ENCODE measurements at places on chromosomes 4 and X. TPM values are rescaled to one million over a fixed set of nuclear protein-coding genes. Genes with fewer than 3 reads are reported as not detected.

GRIA3 gene
- total RNA-seq = 2.4 TPM

CPZ gene
- 36.4 TPM for total RNA-seq

FIP1L1 gene
- 71.2 TPM for total RNA-seq

PLAC1 gene
- 0.68 TPM for total RNA-seq

RNF113A gene
- 11.4 TPM for total RNA-seq

SYTL5 gene
- total RNA-seq = 0.15 TPM

CDX4 gene
- total RNA-seq = 5.2 TPM

CDKL2 gene
- total RNA-seq = 1.8 TPM

DNA sequence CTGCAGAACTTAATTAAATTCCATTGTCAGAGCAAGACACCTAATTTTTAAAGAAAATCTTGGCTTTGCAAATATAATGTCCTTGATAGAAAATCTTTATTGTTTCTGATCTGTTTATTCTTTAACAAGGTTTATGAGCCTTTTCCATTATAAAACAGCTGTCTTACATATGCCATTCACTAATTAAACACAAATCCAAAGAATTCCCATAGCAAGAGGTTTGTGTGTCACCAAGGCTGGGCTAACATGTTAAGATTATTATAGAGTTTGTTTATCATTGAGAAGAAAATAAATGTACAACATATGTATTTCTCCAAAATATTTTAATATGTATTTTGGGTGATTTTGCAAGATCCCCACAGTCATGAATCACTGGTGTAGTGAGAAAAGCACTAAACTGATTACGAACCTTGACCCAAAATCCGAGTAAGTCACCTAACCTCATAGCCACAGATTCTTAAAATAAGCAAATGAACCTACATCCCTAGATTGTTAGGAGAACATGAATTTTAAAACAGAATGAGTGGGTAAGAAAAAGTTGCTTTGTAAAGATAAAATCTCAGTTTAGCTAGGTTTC, 694.8 kb upstream of the INTU start:
- no peaks in the 10 kb centered on the region for H3K4me1 ChIP-seq
- no peaks in the 10 kb centered on the region for H3K36me3 ChIP-seq
- H3K27ac ChIP-seq = no peak overlapping the region
- DNase-seq = no peak

- H3K4me1 ChIP-seq = 0 out of 2 replicates have a peak, but pooled peaks cover 2% of the 10 kb centered on the region
- H3K4me3 ChIP-seq = no peak overlapping the region
- no peaks in the 10 kb centered on the region for H3K36me3 ChIP-seq
These were observed 17.1 kb upstream of the HERC3 start for GRCh38 chr4:88575186-88575585.

- H3K4me3 ChIP-seq = no peak overlapping the region
- no peaks in the 10 kb centered on the region for H3K36me3 ChIP-seq
- no peak overlapping the region for H3K27ac ChIP-seq
- no peaks in the 10 kb centered on the region for H3K27me3 ChIP-seq
These were observed 597.5 kb downstream of the RPA4 start for GRCh38 chrX:97481228-97481627.

- no peaks in the 10 kb centered on the region for H3K27me3 ChIP-seq
- peaks cover 37% of the 10 kb centered on the region for H3K36me3 ChIP-seq
- DNase-seq = no peak
- no peaks in the 10 kb centered on the region for H3K4me1 ChIP-seq
- no peak overlapping the region for H3K4me3 ChIP-seq
These were observed 39.6 kb downstream of the SEC31A start for GRCh38 chr4:82851318-82851717.

DNA sequence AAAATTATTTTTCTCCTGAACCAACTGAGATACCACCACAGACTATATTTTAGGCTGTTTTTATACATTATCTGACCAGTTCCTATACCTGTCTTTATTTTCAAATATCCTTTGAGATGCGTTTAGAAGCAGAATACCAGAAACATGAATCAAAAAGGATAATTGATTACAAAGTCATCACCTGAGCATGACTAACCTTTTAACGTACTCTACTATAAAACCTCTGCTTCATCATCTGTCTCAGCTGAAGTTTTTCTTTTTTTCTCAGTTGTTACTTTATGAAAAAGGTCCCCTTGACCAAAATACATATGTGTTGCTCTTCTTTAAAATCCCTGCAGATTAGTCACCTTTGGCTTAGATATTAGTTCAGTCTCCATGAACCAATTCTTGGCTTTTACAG, 109.8 kb downstream of the AMMECR1 start:
- no peak overlapping the region for H3K27ac ChIP-seq
- no peak overlapping the region for H3K4me3 ChIP-seq
- no peaks in the 10 kb centered on the region for H3K4me1 ChIP-seq
- no peaks in the 10 kb centered on the region for H3K36me3 ChIP-seq
- DNase-seq = no peak
- no peaks in the 10 kb centered on the region for H3K27me3 ChIP-seq

DNA sequence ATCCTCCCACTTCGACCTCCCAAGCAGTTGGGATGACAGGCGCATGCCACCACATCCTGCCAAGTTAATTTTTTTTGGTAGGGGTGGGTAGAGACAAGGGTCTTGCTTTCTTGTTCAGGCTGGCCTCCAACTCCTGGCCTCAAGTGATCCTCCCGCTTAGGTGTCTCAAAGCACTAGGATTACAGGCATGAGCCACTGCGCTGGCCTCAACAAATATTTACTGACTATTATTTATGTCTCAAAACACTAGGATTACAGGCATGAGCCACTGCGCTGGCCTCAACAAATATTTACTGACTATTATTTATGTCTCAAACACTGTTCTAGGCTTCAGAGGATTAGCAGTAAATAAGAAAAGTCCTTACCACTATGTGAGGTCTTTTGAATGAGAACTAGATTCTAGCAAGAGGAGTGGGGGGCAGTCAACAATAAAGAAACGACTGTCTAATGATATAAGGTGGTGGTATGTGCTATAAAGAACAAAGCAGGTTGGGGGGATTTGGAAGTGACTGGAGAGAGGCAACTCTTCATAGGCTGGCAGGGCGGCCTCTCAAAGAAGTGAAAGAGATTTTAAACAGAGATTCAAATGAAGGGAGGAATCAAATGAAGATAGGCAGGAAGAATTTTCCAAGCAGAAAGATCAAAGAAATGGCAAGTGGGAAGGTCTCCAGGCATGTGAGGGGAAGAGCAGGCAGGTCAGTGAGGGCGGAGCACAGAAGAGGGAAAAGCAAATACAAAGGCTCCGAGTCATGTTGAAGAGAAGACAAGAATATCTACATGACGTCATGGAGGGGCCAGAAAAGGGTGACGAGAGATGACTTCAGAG, 12.7 kb upstream of the ACSL1 start:
- H3K27me3 ChIP-seq = no peaks in the 10 kb centered on the region
- no peak for DNase-seq
- H3K4me3 ChIP-seq = no peak overlapping the region

GRCh38 chr4:16858275-16858752, 40.1 kb downstream of the LDB2 start:
- no peak overlapping the region for H3K4me3 ChIP-seq
- H3K27me3 ChIP-seq = no peaks in the 10 kb centered on the region
- H3K27ac ChIP-seq = peak overlapping the region; percentile 20
- no peak for DNase-seq

GRCh38 chr4:176778491-176778890, 14.2 kb downstream of the VEGFC start:
- no peak overlapping the region for H3K4me3 ChIP-seq
- H3K4me1 ChIP-seq = no peaks in the 10 kb centered on the region
- H3K27me3 ChIP-seq = no peaks in the 10 kb centered on the region
- DNase-seq = no peak
- no peak overlapping the region for H3K27ac ChIP-seq
